Gastrocnemius medialis (tissue), 4 donors: ENCODE measurements at places on chromosomes 16 and 17. TPM values are rescaled to one million over a fixed set of nuclear protein-coding genes. Genes with fewer than 3 reads are reported as not detected.

DNA sequence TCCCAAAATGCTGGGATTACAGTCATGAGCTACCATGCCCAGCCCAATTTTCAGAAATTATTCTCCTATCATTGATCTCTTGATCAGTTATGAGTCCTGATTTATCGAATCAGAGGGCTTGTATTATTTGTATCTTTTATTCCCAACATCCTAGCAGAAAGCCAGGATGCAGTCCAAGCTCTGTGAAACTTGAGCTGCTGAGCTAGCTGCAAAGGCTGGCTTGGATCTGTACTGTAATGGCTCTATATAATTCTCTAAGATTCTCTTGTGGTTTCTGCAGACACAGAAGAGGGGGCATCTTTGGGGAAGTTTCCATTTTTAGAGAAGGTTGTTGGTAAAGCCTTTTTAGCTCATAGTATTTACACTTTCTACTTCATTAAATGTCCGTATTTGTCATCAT lies 227.1 kb downstream of the MAP2K4 start:
- no peak overlapping the region for H3K4me3 ChIP-seq
- H3K27me3 ChIP-seq = no peaks in the 10 kb centered on the region
- no peak overlapping the region for H3K27ac ChIP-seq
- no peaks in the 10 kb centered on the region for H3K36me3 ChIP-seq

GRCh38 chr17:2621241-2621640 lies 27.8 kb downstream of the PAFAH1B1 start:
- no peak overlapping the region for H3K4me3 ChIP-seq
- no peak for DNase-seq
- peaks cover 52% of the 10 kb centered on the region for H3K4me1 ChIP-seq
- no peaks in the 10 kb centered on the region for H3K36me3 ChIP-seq

KRTAP17-1 gene
- total RNA-seq = not detected

CYGB gene
- 13.1 TPM for total RNA-seq

GRCh38 chr17:45761957-45762565 lies 22.1 kb upstream of the CRHR1 start:
- H3K4me1 ChIP-seq = no peaks in the 10 kb centered on the region
- no peaks in the 10 kb centered on the region for H3K27me3 ChIP-seq
- no peak overlapping the region for H3K4me3 ChIP-seq
- DNase-seq = no peak

GRCh38 chr17:64596439-64596838 lies 65.7 kb downstream of the SMURF2 start:
- H3K27ac ChIP-seq = no peak overlapping the region
- no peaks in the 10 kb centered on the region for H3K27me3 ChIP-seq
- H3K4me1 ChIP-seq = no peaks in the 10 kb centered on the region
- H3K4me3 ChIP-seq = no peak overlapping the region
- no peak for DNase-seq

GRCh38 chr17:36509272-36509985 lies 22.9 kb downstream of the ZNHIT3 start:
- no peak overlapping the region for H3K27ac ChIP-seq
- DNase-seq = no peak
- H3K4me3 ChIP-seq = no peak overlapping the region
- H3K4me1 ChIP-seq = no peaks in the 10 kb centered on the region

DNA sequence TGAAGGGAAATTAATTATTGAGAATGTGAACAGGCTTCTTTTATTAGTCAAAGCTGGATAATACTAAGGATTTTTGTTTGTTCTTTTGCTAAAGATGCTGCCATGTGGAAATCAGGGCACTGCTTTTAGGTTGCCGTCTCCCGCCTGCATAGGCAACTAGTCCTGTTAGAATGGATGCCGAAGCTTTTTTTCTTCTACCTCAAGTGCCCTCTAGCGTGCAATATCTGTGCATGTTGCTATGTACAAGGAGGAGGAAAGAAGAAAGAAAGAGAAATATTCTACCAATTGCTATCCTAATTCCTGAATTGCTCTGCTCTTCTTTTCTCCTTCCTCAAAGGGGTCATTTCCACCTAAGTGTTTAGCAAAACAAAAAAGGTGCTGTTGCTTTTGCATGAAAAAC lies 5.2 kb upstream of the CDH8 start:
- no peak overlapping the region for H3K27ac ChIP-seq
- no peak for DNase-seq
- H3K27me3 ChIP-seq = no peaks in the 10 kb centered on the region
- no peaks in the 10 kb centered on the region for H3K4me1 ChIP-seq
- no peak overlapping the region for H3K4me3 ChIP-seq

DNA sequence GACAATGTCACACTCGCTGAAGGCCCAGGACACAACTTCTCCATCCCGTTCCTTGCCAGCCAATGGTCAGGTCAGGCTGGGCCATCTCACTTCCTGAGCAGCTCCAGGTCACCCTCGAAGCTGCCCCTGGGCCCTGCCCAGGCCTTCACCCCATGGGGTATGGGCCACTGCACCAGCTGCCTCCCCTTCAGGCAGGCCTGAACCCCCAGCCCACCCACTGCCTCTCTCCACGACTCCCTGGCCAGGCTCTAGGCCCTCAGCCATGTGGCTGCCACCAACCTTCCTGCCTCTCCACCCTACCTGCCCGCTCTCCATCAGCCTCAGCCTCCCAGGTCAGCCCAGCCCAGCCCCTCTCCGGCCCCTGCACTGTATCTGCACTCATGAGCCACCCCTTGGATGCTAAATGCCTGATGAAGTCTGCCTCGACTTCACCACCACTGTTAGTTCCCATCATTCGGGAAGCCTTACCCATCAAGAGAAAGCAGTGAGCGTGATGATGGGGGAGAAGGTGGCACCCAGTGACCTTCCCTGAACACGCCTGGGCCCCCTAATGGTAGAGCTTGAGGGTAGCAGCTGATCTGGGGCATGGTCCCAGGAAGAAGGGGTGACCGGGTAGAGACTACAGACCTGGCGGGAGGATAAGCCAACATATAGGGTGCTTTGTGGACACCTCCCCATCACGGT lies 30.9 kb upstream of the C16orf95 start:
- H3K27ac ChIP-seq = no peak overlapping the region
- H3K4me1 ChIP-seq = peaks cover 29% of the 10 kb centered on the region
- DNase-seq = no peak
- no peaks in the 10 kb centered on the region for H3K27me3 ChIP-seq
- H3K36me3 ChIP-seq = peaks cover 37% of the 10 kb centered on the region

DNA sequence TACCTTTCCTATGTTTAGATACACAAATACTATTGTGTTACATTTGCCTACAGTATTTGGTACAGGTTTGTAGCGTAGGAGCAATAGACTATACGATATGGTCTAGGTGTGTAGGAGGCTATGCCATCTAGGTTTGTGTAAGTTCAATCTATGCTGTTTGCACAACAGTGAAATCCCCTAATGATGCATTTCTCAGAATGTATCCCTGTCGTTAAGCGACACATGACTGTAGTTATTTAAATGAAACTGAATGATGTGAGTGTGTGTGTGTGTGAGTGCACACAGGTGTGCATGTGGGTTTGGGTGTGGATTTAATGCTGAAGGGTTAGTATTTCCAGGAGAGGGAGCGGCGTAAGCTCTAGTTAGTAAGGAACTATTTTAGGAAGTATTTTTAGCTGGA lies 34.6 kb upstream of the SMIM36 start:
- H3K4me1 ChIP-seq = no peaks in the 10 kb centered on the region
- H3K36me3 ChIP-seq = no peaks in the 10 kb centered on the region
- no peaks in the 10 kb centered on the region for H3K27me3 ChIP-seq
- no peak overlapping the region for H3K4me3 ChIP-seq
- H3K27ac ChIP-seq = no peak overlapping the region

DNA sequence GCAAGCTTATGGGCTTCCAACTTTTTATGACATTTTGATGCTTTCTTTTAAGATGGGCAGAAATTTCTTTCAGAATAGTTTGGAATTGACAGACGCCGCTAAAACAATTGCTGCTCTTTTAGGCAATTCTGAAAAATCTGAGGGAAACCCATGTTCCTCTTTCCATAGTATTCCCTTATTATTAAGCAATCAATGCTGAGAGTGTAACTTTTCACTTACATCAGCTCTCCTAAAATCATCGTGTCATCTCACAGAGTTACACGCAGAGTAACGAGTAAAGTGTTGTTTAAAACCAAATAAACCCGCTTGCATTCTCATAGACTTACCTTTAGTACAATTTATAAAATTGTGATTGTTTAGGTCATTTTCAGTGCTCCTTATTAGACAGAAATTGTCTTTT lies 150.6 kb downstream of the MAF start:
- H3K4me3 ChIP-seq = no peak overlapping the region
- H3K4me1 ChIP-seq = no peaks in the 10 kb centered on the region
- H3K27me3 ChIP-seq = no peaks in the 10 kb centered on the region

FAM20A gene
- total RNA-seq = 1.4 TPM
